ENCODE measurements at places on chromosomes 1 and 21. TPM values are rescaled to one million over a fixed set of nuclear protein-coding genes. Genes with fewer than 3 reads are reported as not detected.

Gene RNF11
- 42.4 TPM for polyA plus RNA-seq

GRCh38 chr1:64498325-64498724 is 28.4 kb downstream of the CACHD1 start:
- no peaks in the 10 kb centered on the region for H3K36me3 ChIP-seq
- DNase-seq, result no peak
- H3K27ac ChIP-seq, result no peak overlapping the region
- H3K27me3 ChIP-seq, result no peaks in the 10 kb centered on the region
- no peak overlapping the region for H3K4me3 ChIP-seq
- H3K4me1 ChIP-seq, result peaks cover 29% of the 10 kb centered on the region

DNA sequence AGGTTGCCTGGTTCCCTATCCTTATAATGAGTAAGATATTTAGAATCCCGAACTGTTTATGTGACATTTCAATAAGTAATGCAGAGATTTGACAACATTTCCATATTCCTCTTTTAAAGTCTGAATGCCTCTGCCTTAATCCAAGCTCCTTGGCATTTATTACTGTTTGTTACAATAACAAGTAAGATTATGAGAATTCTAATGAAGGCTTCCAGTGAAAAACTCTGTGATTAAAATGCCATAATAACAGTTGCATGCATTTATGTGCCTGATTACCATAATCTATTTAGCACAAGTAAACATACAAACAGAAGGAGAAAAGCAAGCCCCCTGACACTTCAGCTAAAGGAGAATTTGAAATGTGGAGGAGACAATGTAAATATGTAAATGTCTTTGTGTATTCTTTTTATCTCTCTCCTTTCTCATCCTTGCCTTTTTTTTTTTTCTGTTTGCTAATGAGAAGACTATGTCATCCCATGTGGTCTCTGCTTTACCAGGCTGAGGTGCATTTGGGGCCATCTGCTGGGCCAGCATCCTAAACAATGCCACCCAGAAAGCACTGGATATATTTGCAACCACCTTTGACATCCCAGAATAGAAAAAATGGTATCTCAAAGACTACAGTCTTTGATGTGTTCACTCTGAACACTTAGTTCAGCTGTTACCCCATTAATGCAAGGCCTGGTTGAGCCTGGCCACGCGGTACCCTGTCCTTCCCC is 17.2 kb upstream of the OLIG2 start:
- no peak for DNase-seq
- H3K4me3 ChIP-seq, result no peak overlapping the region
- peaks cover 20% of the 10 kb centered on the region for H3K27me3 ChIP-seq
- H3K36me3 ChIP-seq, result no peaks in the 10 kb centered on the region
- no peak overlapping the region for H3K27ac ChIP-seq

Gene NBPF19
- 3.7 TPM for polyA plus RNA-seq

GRCh38 chr1:224205438-224205840 is 22.4 kb downstream of the DEGS1 start:
- H3K27me3 ChIP-seq, result no peaks in the 10 kb centered on the region
- peak overlapping the region; percentile 99 for H3K27ac ChIP-seq
- H3K36me3 ChIP-seq, result no peaks in the 10 kb centered on the region
- H3K4me3 ChIP-seq, result no peak overlapping the region

GRCh38 chr21:44408226-44408625 is 47.1 kb upstream of the LRRC3 start:
- no peaks in the 10 kb centered on the region for H3K36me3 ChIP-seq
- H3K27me3 ChIP-seq, result no peaks in the 10 kb centered on the region
- H3K4me3 ChIP-seq, result no peak overlapping the region
- no peaks in the 10 kb centered on the region for H3K4me1 ChIP-seq
- H3K27ac ChIP-seq, result no peak overlapping the region

DNA sequence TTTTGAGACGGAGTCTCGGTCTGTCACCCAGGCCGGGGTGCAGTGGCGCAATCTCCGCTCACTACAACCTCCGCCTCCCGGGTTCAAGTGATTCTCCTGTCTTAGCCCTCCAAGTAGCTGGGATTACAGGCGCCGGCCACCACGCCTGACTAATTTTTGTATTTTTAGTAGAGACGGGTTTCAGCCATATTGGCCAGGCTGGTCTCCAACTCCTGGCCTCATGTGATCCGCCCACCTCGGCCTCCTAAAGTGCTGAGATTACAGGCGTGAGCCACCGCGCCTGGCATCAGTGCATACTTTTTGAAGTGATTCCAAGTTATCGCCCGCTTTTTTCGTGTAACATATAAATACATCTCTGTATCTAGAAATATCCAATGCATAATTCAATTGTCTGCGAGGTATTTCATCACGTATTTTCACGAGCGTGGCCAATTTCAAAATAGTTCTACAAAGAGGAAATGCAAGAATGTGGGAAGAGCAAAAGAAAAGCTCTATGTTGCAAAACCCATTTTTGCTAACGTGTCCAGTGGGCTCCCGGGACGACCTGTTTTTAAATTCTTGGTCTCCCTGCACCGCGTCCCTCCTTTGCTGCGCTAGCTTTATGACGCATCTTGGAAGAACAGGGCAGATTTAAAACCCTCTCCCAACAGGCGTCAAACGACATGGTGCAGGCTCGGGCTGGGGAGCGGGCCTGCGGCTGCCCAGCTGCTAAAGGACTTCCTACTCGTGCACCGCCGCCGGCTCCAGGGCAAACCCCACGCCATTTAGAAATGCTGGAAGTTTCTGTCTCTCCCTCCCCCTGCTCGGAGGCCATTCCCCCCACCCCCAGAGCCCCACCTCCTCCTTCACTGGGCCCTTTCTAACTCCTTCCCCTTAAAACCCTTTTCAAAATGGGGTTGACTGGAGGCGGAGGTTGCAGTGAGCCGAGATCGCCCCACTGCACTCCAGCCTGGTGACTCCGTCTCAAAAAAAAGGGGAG is 923 bp upstream of the IFNGR2 start:
- H3K27ac ChIP-seq, result peak overlapping the region; percentile 96
- DNase-seq, result peak; percentile 78
- peaks cover 14% of the 10 kb centered on the region for H3K4me1 ChIP-seq
- H3K4me3 ChIP-seq, result peak overlapping the region; percentile 61
